ENCODE measurements at places on chromosomes 4 and X.

GRCh38 chrX:75273483-75273882 lies 402 bp upstream of the UPRT start:
- no peak for DNase-seq

- DNase-seq: no peak
Measured at GRCh38 chr4:113040793-113041192, 8.7 kb upstream of the ANK2 start.

DNA sequence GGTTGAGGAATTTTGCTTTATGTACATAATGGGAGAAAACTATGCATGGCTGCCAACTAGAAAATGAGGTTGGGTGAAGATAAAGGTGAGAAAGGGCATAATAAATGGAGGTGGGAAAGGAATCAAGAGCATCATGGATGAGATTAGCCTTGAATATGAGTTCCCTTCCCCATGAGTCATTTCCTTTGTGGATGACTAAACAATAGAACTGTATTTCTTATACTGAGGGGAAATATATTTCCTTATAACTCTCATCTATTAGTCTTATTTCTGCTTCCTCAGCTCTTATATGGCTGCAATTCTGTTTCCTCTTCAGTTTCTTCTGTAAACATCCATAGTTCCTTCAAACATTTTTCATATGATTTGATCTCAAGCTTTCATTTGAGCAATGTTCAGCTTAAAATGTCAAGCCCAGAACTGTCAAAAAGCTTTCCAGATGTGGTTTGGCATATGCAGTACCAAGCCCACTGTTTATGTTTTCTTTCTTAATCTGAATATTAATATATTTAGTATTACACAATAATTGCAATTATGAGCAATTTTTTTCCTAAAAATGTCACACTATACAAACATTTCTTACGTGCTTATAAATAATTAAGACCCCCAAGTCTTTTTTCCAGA lies 100.7 kb upstream of the GRPR start:
- no peak for DNase-seq

- no peak for DNase-seq
Measured at GRCh38 chr4:69095301-69095731, 958 bp upstream of the UGT2B7 start.

DNA sequence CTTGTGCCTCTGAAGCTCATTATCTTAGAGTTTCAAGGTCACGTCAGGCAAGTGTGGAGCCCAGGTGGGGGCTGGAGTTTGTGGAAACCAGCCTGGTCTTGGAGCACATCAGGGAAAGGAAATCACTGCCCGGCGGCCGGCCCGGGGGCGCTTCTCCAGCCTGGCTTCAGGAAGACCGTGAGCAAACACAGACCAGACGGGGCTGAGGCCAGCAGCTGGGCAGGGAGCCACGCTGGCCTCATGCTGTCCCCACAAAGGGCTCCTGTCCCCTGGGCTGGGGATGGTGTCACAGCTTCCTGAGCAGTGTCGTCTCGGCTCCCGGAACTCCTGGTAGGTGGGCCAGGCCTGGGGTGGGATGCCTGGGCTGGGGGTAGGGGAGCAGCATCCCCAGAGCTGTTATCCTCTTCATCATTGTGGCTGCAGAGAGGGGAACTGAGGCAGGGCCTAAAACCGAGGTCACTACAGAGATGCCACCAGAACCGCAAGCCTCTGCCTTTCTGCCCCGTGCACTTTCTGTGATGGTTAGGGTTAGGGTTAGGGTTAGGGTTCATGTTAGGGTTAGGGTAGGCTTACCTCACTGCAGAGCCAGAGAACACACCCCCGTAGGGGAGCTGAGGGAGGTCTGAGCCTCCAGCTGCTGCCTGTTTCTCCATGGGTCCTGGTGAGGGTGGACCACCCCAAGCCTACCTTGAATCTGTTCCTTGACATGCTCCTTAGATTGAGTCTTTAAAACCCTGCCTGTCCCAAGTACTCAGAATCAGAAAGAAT lies 77.5 kb downstream of the HTRA3 start:
- no peak for DNase-seq
